ENCODE measurements at places on chromosomes 12 and 14.

GRCh38 chr12:2286047-2286446, 233.3 kb downstream of the CACNA1C start:
- no peak for DNase-seq

GRCh38 chr12:53791735-53792326, 40.1 kb upstream of the CISTR start:
- peak; percentile 4 for DNase-seq

GRCh38 chr12:115740586-115741155, 536.8 kb downstream of the MED13L start:
- DNase-seq: no peak

- no peak for DNase-seq
Measured at GRCh38 chr14:100032738-100033137, 32.5 kb upstream of the EVL start.

- no peak for DNase-seq
Measured at GRCh38 chr12:71686658-71687025, 760 bp downstream of the TMEM19 start.

Data from activated gamma-delta T cell treated with anti-CD3 and anti-CD28 coated beads, Interleukin-2, amount 50 U/mL, for 16 hours (primary cell).